ENCODE measurements at places on chromosomes 6 and 20.
A peak's percentile ranks its signal among the peaks of the same experiment; 100 is the strongest.

- DNase-seq: no peak
Observed at GRCh38 chr20:14838663-14839628, 501.5 kb upstream of the FLRT3 start.

DNA sequence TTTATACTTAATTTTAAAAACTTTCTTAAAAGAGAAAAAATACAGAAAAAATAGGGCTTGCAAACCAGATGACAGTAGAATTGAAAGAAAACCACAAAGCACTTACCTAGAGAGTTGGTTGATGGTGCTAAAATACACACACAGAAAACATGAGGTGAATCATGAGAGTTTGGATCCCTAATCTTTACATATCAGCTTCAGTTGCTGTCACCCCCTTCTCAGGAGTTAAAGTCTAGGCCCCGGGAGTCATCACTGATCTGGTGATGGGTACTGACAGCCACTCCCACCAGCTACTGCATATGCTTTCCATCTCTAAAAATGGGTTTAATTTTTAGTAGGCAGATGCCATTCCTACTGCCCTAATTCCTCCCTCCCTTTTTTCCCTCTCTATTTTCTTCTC is 16.7 kb downstream of the TSBP1 start:
- no peak for DNase-seq

GRCh38 chr20:35908007-35908406 is 46.3 kb downstream of the SCAND1 start:
- no peak for DNase-seq

DNA sequence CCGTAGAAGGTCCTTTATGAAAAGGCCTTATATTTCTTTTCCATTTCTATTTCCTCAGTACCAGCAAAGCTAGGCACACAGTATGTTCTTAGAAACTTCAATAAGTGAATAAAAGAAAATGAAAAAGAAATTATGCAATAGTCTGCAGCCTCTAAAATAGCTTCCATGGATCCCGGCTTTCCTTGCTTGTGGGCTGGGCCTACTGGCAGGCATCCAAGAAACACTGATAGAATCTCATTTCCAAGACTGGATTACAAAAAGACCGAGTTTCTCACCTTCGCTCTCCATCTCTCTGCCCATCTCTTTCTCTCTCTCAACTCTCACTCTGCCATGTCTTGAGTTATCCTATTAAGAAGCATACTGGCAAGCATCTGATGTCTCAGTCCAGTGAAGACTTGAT is 187.5 kb upstream of the FKBP1C start:
- DNase-seq: no peak

DNA sequence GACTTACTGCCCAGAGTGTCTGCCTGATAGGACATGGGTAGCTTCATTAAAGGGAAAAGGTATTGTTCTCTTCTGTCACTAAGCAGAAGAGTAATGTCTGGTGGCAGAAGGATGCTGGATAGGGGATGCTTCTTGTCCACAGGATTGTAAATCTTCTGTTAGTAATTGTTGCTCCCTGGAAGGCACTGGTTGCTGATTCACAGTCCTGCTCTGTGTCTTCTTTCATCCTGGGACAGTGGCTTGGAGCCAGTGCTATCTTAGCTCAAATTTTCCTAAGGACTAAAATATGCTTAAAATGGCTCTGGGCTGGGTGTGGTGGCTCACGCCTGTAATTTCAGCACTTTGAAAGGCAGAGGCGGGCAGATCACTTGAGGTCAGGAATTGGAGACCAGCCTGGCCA is 48.0 kb downstream of the SYTL3 start:
- DNase-seq: no peak

- no peak for DNase-seq
Observed at GRCh38 chr6:150567380-150567779, 32.3 kb upstream of the PLEKHG1 start.

DNA sequence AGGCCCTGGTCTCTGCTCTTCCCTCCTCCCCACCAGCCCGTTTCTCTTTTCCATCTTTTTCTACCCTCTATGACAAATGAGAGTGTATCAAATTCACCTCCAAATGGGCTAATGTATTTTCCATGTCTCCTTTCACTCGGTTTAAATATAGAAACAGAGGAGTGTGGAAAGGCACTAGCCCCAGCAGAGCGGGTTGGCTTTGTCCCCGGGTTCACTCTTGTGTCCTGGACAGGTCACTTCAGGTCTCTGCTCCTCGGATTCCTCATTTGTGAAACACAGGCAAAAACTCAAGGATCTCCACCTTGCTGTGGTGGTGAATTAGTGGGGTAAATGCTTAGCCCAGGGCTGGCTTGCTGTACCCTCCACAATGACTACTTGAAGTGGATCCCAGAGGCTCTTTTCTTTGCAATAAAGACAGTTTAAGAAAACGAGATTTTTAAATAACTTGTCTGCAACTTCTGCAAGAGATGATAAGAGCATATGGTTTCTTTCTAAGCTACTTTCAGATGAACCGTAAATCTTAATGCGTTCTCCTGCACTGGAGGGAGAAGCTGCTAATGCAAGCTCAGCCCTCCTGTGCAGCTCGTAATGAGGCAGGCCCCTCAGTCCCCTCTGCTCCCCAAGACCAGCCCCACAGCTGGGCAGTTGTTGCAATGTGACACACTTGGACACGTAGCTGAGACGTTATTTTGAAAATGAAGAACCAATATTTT is 292.9 kb downstream of the THBS2 start:
- DNase-seq: no peak

GRCh38 chr6:157143171-157143889 is 180.0 kb downstream of the TMEM242 start:
- DNase-seq: peak; percentile 70

GRCh38 chr20:7912551-7912950 is 27.7 kb downstream of the HAO1 start:
- DNase-seq: no peak

DNA sequence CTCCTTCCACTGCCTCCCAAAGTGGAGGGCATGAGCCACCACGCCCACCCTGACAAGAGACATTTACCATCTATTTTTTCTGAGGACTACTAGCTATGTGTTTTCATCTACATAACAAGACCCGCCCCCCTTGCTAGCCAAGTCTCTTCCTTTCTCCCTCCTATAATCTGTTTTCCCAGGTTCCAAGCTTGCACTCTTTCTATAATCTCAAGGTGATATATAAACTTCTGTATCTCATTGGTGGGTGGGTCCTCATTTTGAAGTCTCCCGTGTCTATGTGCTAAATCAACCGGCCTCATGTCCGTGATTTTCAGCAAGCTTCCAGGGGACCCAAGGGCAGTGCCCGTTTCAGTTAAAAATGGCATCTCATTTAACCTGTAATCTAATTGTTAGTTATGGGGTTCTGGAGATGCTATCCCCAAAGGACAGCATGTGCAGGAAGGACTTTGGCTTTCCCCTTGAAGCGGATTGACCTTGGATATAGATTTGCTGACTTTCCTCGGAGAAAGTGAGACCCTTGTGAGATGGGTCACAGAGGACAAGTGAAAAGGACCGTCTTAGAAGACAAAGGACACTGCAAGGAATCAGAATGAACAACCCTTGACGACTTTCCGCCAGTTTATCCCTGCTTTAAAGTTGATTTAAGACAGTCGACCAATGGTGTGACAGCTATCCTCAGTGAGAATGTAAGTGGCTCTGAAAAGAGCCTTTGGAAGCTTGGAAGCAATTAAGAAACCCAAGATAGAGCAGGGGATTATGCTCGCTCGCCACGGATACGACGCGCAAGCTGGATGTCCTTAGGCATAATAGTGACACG is 22.4 kb downstream of the OR2B2 start:
- no peak for DNase-seq

DNA sequence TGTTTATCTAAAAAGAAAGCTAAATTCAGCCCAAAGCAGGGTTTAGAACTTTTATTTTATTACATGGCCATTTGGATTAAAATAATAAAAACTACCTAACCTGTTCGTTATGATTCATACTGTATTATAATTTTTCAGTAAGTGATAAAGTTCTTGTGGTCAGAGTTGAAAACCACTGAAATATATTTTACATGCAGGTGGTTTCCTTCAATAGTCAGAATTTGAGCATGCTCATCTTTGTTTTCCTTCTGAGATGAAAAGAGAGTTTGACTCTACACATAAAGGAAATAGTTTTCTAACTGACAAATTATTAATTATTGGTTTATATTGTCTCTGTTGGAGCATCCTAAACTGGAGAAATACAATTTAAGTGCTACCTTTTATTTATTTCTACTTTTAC is 114.0 kb upstream of the FKBP1C start:
- DNase-seq: no peak

DNA sequence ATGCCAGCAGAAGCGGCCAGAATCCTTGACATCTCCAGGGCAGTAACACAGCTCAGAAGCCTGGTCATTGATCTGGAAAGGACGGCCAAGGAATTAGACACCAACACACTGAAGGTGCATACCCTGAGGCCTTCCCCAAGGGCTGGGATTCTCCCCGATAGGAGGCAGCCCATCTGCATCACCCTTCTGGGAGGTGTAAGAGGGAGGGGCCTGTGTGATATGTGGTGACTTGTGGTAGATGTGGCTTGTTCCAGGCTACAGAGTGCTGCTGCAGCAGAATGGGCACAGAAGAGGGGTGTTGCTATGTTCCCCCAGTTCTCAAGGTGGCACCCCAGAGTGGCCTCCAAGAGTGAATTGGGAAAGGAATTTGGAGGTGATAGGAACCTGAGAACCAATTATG is 11.2 kb downstream of the TRIM40 start:
- no peak for DNase-seq

DNA sequence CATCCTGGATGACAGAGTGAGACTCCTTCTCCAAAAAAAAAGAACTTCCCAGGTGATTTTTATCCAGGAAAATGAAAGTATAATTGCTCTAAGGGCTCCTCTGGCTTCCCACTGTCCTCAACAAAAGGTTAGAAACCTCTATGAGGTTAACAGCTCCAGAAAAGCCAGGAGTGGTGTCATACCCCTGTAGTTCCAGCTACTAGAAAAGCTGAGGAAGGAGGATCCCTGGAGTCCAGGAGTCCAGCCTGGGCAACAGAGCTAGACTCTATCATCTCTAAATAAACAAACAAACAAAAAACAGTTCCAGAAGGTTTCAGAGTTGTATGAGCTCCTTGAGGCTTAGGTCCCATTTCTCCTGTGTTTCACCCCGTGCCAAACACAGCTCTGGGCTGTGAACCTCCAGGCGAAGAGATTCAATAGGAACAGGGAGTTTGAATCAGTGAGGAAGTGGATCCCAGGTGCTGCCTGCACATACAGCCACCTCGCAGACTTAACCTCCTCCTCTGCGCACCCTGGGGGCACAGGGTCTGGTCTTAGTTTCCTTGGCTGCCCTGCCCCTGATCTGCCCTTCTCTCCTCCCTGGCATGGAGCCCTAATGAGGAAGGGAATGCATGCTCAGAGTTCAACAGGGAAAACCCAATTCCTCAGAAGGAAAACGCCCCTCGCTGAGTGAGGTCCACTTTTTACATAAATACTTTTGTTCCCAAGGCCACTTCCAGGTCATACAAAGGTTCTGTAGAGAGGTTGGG is 31.0 kb downstream of the ZC3H12D start:
- DNase-seq: no peak

- DNase-seq: no peak
Observed at GRCh38 chr6:125451750-125452149, 150.0 kb upstream of the HDDC2 start.

GRCh38 chr20:34242879-34243278 is 1.7 kb downstream of the ASIP start:
- DNase-seq: no peak

DNA sequence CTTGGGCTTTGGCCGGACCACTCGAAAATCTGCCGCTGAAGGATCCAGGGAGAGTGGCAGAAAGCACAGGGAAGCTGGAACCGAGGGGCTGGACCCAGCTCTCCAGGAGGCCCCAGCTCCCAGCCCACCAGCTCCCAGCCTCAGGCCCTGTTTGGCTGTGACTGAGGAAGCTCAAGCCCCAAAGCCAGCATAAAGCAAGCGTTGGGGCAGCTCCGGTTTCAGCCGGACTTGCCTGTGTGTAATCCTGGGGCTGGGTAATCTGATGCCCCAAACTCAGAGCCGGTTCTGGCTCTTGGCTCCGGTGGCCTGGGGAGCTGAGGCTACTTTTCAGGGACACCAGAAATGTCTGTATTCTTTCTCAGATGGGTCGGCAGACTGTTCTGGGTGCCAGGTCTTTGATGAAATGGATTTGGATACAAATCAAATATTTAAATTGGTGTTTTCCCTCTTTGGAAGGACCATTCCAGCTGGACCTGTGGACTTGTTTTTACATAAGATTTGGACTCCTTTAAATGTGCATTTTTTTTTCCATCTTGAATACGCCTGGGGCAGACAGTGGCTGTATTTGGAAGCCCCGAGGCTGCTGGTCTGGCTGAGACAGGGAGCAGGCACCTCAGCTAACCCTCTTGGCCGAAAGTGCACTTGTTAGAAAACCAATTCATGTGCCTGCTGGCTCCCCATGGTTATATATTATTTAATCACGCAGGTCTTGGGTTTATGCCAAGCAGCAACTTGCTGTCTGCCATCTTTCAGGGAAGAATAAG is 29.7 kb downstream of the RPP40 start:
- peak; percentile 62 for DNase-seq

GRCh38 chr6:11754625-11755271 is 23.9 kb downstream of the ADTRP start:
- DNase-seq: no peak

DNA sequence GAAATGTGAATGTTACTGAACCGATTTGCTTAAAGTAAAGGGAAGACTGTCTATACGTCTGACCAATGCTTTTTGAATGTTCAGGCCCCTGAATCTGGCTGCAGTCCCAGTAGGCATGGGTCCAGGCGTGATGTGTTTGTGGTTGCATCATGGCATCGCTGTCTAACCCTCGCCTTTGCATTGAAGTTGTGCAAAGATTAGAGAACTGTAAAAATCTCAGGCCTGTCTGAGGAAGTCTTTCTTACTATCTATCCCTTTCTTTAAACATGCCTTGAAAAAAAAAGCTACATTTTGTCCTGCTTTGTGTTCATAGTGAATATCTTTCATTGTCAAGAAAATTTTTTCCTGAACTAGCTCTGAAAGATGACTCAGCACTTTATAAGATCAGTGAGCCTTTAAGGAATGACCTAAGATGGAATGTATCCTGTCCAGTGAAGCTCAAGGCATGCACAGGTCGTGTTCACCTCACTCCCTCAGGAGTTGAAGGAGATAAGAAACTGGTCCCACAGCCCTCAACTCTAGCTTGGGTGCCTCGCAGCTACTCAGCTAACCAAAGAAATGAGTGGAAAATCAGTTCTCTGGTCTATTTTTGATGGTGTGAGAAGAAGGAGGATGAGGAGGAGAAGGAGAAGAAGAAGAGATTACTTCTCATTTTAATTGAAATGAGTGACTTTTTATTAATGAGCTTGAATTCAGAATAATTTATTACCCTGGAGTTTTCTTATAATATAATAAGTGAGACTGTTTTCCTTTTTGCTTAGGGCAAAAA is 48.6 kb downstream of the TPD52L1 start:
- DNase-seq: peak; percentile 47

- no peak for DNase-seq
Observed at GRCh38 chr6:32815115-32815514, 1.7 kb downstream of the HLA-DOB start.

DNA sequence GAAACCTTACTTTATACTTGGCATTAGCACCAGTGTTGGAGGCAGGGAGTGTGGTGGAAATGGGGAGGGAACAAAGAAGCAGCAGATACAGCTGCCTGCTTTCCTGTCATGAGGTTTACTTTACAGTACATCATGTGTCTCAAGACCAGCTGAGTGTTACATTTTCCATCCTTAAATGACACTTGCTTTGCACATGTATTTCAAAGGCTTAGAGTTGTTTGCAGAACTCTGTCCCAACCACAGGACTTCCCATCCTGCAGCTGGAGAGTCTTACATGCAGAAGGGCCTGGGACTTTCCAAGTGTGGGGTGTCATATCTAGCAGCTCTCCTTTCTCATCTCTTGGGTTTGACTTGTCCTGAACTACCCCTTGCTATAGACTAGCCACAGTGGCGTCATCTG is 395.9 kb downstream of the DHX35 start:
- no peak for DNase-seq

- no peak for DNase-seq
Observed at GRCh38 chr20:16490696-16491095, 82.6 kb downstream of the KIF16B start.
